ENCODE measurements at places on chromosomes 5 and 9. TPM values are rescaled to one million over a fixed set of nuclear protein-coding genes. Genes with fewer than 3 reads are reported as not detected.

UAP1L1 gene
- total RNA-seq = 7.7 TPM

FOXD4L5 gene
- total RNA-seq = under 0.01 TPM

STPG3 gene
- not detected for total RNA-seq

GRXCR2 gene
- not detected for total RNA-seq

SPEF2 gene
- total RNA-seq = 2.2 TPM

ZNF608 gene
- total RNA-seq = 7.1 TPM

RASGRF2 gene
- 8.0 TPM for total RNA-seq

SGTB gene
- 12.0 TPM for total RNA-seq

FAM151B gene
- total RNA-seq = 8.0 TPM

ZDHHC11 gene
- 1.00 TPM for total RNA-seq

HRCT1 gene
- 0.14 TPM for total RNA-seq

UGT3A1 gene
- total RNA-seq = not detected

SPINK13 gene
- total RNA-seq = 2.4 TPM

KIF27 gene
- 3.8 TPM for total RNA-seq

ZFP37 gene
- 2.3 TPM for total RNA-seq

FCN1 gene
- not detected for total RNA-seq

PALM2AKAP2 gene
- total RNA-seq = 9.7 TPM

NDFIP1 gene
- 41.3 TPM for total RNA-seq

CCL21 gene
- total RNA-seq = not detected

F12 gene
- 0.18 TPM for total RNA-seq

DBH gene
- not detected for total RNA-seq

SLC45A2 gene
- total RNA-seq = 0.14 TPM

PBX3 gene
- total RNA-seq = 68.6 TPM

GMCL2 gene
- total RNA-seq = not detected

YIPF5 gene
- total RNA-seq = 130 TPM

PHYHD1 gene
- 6.4 TPM for total RNA-seq

ZBED3 gene
- total RNA-seq = 0.28 TPM

Data from smooth muscle cell of bladder (primary cell).